Epithelial cell of esophagus (primary cell): ENCODE measurements at places on chromosomes 3 and 15.
A peak's percentile ranks its signal among the peaks of the same experiment; 100 is the strongest.

DNA sequence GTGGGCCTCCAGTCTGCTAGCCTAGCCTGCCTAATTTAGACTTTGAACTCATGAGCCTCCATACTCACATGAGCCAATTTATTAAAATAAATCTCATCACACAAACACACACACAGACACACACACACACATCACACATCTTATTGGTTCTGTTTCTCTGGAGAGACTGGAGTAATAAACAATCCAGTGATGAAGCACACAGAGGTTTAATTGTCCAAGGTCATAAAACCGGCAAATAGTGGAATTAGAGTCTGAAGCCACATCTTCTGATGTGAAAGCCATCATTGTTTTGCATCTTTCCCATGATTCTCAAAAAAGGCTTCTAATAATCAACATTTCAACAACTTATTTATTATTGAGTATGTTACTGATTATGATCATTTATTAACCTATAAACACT lies 249.4 kb upstream of the KCNH8 start:
- no peak for DNase-seq

GRCh38 chr3:195908694-195909581 lies 587 bp upstream of the TNK2 start:
- no peak for DNase-seq

- no peak for DNase-seq
These were observed 92.1 kb downstream of the HHLA2 start for GRCh38 chr3:108388136-108389132.

- no peak for DNase-seq
These were observed 466.1 kb upstream of the PPP2R3A start for GRCh38 chr3:135499426-135499825.

GRCh38 chr3:114857299-114857701 lies 289.8 kb downstream of the ZBTB20 start:
- DNase-seq, result no peak

- no peak for DNase-seq
These were observed 186.8 kb downstream of the CPNE4 start for GRCh38 chr3:131847966-131848510.

DNA sequence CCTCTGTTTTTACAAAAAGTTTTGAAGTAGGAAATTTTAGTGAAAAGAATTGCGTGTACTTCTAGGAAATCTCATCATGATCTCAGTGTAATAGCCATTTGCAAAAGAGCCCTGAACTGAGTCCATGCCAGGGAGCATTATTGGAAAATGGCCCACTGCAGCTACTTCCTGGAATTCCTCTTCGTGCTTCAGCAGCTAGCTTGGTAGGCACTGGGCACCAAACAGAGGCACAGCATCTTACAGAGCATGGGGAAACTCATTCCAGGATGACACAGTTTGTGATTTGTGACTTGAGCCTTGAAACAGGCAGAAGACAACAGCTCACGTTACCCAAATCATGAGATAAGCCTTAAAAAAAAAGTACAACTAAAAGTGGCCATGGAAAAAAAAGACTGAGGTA lies 179.1 kb downstream of the WDR72 start:
- no peak for DNase-seq

- DNase-seq, result no peak
These were observed 221.4 kb downstream of the SOX2 start for GRCh38 chr3:181933052-181933618.

DNA sequence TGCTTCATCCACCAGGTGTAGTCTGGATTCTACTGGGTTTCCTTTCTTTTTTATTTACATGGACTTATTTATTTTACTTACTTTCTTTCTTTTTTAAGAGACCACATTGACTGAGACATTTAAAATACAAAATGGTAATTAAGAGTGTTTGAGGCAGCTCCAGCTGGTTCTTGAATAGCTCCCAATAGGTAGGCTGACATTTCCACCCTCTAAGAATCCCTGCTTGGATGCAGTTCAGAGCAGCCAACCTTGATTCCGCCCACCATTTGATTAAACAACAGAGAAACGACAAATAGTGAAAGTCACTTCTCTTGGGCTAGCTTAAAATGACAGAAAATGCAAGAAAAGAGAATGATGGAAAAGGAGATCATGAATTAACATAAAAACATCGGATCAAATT lies 270.5 kb downstream of the TUSC7 start:
- DNase-seq, result no peak

GRCh38 chr3:129014148-129014547 lies 13.0 kb downstream of the EFCC1 start:
- no peak for DNase-seq

DNA sequence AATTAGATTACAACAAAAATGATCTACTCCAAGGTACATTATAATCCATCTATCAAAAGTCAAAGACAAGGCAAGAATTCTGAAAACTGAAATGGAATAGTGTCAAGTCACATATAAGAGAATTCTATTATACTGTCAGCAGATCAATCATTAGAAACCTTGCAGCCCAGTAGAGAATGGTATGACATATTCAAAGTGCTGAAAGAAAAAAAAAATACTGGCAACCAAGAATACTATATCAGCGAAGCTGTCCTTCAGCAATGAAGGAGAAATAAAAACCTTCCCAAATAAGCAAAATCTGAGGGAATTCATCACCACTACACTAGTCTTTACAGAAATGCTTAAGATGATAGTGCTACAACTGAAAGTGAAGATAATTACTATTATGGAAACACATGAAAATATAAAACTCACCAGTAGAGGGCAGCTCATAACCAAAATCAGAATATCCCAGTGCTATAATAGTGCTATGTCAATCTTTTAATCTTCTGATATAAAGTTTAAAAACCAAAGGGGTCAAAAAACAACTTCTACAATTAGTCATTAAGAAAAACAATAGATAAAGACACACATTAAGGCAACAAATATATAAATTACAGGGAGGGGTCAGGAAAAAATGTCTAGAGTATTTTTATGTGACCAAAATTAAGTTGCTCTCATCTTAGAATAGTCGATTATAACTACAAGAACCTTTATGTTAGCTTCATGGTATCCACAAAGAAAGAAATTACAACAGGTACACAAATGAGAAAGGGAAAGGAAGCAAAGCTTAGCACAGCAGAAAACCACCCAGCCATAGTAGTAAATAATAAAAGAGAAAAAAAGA lies 190.7 kb upstream of the CNTN6 start:
- peak; percentile 22 for DNase-seq

DNA sequence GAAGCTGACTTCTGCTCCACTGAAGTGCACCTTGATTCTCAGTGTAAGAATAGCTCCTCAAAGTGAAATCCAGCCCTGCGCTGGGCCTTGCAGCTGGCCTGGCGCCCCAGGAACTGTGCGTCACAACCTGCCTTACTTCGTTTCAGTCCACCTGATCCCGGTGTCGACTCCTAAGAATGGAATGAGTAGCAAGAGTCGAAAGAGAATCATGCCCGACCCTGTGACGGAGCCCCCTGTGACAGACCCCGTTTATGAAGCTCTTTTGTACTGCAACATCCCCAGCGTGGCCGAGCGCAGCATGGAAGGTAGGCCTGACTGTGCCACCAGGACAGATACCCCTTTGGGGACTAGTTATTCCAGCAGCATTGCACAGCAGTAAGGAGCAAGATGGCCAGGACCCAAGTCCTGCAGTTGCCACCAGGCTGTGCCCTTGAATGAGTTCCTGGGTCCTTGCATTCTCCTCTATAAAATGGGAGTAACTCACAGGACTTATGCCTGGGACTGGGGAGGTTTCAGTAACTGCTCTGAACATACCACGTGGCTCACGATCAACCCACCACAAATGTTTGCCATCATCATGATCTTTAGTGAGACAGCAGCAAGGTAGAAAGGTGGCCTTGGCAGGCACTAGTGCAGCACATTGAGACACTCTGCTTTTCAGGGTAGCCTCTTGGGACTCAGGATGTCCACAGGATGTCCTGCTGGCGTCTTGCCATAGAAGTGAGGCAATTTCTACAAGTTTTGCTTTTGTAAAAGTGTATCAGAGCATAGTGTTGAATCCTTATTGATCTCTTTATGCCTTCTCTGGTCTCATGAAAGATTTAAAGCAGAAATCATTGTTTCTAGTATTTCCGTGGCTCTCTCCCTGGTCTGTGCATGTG lies 46.8 kb downstream of the PXYLP1 start:
- peak; percentile 29 for DNase-seq

DNA sequence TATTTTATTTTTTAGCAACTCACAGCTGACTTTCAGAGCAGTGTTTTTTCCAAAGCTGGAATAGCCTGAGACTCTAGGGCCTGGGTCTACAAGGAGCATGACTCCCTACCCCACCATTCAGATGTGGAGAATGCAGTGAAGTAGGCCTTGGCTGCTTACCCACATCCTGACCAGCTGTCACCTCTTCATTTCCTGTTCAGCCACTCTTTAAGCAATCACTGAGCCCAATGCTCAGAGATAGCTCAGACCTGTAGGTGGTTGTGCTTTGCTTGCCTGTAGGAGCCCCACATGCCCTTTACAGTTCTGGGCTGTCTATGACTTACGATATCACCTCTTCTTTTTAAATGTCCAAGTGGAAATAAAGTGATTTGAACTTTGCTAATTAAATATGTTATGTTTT lies 148.1 kb downstream of the NEK11 start:
- DNase-seq, result peak; percentile 51

- no peak for DNase-seq
These were observed 14.5 kb downstream of the RBP1 start for GRCh38 chr3:139524841-139525636.

- DNase-seq, result no peak
These were observed 6.5 kb upstream of the GSK3B start for GRCh38 chr3:120100711-120101110.

DNA sequence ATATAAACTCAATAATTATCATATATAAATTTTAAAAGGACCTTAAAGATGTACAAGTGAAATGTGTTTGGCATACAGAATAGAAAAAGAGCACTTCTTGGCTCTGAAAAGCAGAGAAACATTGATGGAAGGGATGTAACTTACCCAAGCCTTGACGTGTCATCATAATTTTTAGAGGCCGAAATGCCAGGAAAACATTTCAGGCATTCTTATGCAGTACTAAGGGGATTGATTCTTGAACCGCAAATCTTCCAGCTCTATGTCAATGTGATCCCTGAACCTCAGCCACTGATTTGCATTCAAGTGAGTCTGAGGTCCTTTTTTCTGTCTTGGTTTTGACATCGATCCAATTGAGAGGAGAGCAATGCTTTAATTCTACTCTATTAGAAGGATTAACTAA lies 97.8 kb downstream of the CLDN1 start:
- no peak for DNase-seq
